ENCODE measurements at places on chromosomes 12 and 14.

DNA sequence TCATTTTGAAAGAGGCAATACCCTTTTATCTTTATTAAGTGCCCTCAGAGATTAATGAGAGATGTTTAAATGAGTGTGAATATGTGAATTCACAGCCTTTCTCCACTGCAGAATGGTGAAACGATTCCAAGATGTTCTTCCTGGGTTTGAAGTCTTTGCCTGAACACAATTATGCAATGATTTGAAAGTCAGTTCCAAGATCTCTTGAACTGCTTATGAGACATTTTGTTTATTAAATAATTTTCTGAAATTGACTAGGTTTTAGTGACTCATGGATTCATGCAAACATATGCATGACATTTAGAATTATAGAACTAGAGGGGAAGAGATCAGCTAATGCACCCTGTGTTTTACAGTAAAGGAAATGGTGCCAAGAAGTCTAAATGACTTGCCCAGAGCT lies 118.1 kb upstream of the SLC38A2 start:
- DNase-seq: no peak

- no peak for DNase-seq
These were observed 2.2 kb downstream of the PDZRN4 start for GRCh38 chr12:41190338-41190737.

- no peak for DNase-seq
These were observed 156.2 kb downstream of the ETV6 start for GRCh38 chr12:11805680-11806079.

GRCh38 chr12:116529686-116530085 lies 29.5 kb upstream of the MAP1LC3B2 start:
- DNase-seq: no peak

DNA sequence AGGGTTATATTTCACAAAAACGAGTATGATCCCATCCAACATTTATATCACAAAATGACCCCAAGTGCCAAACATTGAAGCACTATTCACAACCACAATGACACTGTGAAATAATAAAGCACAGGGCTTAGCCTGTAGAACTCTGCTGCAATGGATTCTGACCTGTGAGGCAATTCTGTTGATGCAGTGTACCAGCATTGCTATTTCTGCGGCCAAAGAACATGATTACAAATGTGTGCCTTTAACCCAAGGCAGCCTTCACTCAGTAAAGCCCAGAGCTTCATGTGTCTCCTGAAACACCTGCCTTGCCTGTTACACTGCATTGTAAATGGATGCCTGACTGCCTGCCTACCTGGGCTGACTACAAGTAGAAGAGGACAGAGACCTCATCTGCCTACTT lies 158.0 kb downstream of the PPM1H start:
- DNase-seq: no peak

DNA sequence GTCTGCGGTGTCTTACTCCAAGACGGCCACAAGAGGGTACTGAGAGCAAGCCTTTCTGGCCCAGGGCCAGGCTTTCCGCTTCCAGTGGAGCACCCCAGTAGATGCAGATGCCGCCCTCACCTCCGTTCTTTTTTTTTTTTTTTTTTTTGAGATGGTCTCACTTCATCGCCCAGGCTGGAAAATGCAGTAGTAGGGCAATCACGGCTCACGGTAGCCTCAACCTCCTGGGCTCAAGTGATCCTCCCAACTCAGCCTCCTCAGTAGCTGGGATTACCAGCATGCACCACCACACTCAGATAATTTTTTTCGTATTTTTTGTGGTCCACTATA lies 5.6 kb upstream of the LBHD2 start:
- DNase-seq: peak; percentile 77

DNA sequence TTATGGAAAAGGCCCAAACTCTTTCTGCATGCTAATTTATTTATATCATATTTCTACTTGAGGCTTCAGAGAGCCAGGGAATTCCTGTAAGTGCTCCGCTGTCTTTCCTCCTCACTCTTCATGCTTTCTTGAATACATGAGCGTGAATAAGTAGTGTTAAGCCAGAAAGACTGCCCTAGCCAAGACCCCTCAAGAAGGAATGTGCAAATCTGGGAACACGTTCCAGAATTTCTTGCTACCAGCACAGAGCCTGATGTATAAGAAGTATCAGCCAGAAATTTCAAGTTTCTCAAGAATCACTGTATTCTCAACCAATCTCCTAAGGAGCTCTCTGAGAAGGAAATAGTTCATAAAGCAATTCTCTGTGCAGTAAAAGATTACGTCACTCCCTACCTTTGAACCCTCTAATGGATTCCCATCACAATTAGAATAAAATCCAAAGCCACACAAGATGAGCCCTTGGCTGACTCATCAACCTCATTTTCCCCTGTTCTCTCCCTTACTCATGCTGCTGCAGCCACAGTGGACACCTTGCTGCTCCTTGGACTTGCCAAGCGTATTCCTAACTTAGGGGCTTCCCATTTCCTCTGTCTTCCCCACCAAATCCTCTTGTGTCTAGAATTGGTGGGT lies 6.9 kb upstream of the TSPAN8 start:
- no peak for DNase-seq

DNA sequence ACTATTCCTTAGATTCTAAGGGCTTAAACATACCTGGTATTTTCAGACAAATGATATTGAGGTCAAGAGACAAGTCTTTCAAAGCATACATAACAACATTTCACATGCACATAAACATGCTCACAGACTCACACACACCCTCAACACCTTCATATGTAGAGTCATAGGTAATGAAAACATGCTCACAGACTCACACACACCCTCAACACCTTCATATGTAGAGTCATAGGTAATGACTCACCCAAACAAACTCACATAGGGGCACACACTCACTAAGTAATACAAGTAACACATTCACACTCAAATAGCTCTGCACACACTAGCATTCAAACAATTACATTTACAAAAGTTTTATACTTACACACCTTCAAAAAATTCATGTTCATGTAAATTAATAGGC lies 975.5 kb downstream of the TMEM121 start:
- DNase-seq: no peak

DNA sequence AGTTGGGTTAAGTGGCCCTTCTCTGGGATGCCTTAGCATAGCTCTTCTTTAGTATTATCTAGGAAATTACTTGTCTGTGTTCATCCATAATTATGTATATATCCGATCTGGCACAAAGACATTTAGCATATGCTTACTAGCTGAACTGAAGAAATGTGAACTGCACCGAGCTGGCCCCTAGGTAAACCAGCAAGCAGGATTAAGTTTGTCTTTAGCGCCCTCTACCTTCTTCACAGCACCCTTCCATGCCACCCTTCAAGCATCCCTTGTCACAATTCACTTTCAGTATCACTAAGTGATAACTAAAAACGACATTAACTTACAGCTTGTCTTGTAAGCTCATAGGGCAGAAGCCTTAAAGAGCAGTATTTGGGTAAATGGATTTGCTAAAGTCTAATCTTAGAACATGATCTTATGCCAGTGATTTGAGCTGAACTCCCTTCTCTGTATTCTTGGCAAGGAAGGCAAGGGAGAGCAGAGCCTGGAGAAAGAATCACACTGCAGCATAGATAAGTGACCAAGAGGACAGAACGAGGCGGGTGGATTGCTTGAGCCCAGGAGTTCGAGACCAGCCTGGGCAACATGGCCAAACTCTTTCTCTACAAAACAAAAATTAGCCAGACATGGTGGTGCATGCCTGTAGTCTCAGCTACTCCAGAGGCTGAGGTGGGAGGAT lies 2.6 kb upstream of the HAL start:
- DNase-seq: no peak

- no peak for DNase-seq
These were observed 11.6 kb downstream of the KRT7 start for GRCh38 chr12:52244615-52244994.

All from glutamatergic neuron (in vitro differentiated cells).